T-helper 2 cell (primary cell): ENCODE measurements at places on chromosomes 13 and 19.

DNA sequence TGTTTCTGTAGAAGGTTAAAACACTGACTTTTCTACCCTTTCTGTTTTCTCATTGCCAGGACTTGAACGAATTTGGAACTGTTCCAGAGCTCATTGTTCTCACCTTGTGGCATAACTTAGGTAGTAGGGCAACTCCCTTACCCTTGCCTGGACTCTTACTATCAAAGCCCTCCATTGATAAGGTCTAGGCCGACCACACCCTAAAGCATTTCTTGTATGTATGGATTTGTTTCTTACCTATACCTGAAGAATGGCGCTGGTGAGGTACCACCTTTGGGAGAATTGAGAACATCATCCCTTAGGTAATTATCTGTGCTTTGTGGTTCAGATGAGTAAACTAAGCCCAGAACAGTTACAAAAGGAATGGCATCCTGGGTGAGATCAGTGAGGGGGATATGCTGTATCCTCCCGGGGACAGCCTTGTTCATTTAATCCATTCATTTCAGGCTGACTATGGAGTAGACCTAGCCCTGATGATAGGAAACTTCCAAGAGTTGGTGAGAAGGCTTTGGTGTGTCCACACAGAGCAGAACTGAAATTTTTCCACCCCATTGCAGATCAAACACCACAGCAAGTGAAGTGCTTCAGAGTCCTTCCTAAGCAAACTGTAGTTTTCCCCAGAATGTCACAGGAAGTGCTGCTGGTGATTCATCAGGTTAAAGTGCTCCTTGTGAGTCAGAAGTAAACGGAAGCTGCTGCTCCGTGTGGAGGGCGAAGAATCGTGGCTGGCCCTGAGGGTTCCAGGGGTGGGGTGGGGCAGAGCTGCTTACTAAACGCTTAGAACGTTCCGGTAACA, 113.0 kb downstream of the TEX26 start:
- DNase-seq, result peak; percentile 39

GRCh38 chr13:78960881-78961280, 301.9 kb upstream of the OBI1 start:
- no peak for DNase-seq

- no peak for DNase-seq
Observed at GRCh38 chr13:113917594-113918371, 53.9 kb upstream of the GAS6 start.

DNA sequence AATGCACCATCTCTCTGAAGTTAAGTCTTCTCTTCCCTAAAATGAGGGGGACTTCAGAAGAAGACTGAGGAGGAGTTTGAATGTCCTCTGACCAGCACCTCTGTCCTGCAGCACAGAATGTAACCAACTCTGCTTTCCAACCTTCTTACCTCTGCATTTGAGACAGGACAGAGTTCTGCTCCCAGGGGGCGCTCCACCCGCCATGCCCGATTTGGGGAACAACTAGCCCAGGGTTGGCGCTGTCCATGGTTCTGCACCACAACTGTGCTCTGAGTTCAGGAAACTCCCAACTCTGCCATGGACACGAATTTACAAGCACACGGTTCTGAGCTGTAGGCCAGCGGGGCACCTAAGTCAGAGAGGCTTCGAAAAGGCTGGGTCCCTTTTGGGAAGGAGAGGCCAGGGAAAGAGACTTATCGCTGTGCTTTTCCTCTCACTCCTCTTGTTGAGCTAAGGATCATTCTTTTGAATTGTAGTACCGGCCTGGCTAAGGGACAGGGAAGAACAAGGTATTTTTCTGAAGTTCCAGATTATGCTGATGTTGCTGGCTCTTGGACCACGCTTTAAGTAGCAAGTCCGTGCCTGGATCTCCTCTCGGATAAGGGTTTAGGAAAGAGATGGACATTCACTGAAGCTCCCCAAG, 22.2 kb downstream of the SIGLEC5 start:
- no peak for DNase-seq

GRCh38 chr13:76886292-76887075, at the start of gene KCTD12:
Gene KCTD12 (minus strand): TSS chr13:76886405. CDS start chr13:76886148, 257 bp downstream.
- DNase-seq, result peak; percentile 51

DNA sequence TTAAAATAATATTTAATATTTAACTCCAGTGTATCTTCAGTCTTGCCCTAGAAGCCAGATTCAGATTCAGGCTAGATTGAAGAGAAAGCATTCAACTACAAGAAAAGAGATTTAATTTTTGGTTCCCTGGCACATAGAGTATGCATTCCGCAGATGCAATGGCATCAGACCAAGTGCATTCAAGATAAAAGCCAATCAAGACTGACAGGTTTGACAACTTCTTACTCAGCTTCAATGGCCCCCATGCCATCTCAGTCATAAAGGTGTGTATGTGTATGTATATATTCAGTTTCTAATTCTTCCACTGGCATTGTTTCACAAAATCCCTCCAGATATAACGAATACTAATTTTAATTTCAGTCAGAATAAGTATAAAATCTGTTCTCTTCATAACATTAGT, 650.8 kb upstream of the GPC6 start:
- no peak for DNase-seq

GRCh38 chr13:61410669-61411297, 4.9 kb downstream of the PCDH20 start:
- DNase-seq, result no peak

GRCh38 chr19:55251341-55252081, 7.3 kb downstream of the PPP6R1 start:
- DNase-seq, result peak; percentile 38
